HAP-1 (cell line): ENCODE measurements at places on chromosomes 12 and 14.

- DNase-seq: no peak
Observed at GRCh38 chr14:61343991-61344405, 22.6 kb downstream of the PRKCH start.

DNA sequence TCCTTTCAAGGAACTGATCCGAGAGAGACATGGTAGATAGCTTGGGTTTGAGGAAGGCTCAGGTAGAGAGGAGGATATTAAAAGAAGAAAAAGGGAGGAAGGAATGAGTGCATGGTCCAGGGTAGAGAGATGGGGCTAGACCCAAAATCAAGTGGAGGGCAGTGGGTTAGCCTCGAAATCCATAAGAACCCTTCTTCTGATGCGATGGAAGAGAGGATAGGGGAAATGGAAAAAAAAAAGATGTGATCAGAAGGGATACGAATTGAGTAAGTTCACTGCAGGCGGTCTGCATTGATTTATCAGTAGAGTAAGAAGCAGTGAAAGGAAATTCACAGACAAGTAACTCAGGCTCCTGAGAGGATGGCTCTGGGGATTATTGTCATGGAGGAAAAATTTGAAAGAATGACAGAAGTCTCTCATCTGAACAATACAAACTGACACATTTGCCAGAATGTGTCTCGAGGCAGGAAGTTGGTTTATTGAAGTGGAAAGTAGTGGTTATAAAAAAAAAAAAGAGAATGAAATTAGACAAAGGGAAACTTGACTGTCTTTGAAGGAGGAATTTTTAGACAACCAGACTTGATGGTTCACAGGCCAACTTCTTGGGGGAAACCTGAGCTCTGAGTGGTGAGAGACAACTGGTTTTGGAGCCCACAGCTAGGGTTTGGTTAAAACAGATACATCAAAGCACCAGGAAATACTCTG, 10.2 kb downstream of the PPFIBP1 start:
- DNase-seq: no peak

- DNase-seq: no peak
Observed at GRCh38 chr12:75177997-75178396, 31.6 kb downstream of the KCNC2 start.

DNA sequence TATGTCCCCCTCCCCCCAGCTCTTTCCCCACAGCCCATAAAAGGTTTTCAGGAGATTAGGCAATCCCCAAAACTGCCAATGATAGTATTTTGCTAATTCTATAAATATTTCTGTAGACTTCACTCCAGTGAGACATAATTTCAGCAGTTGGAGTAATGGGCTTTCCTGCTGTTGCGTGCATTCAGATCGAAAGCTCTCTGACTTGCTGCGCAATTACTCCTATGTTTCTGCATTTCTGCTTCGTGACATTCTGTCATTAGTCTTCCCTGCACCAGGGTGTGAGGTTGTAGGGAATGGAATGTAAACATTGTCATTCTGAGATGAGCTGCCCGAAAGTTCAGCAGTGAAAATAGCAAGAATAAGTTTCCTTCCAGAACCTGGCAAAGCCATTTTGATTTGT, 58.2 kb downstream of the SAMD4A start:
- no peak for DNase-seq
